Adrenal gland (tissue), 19 donors: ENCODE measurements at places on chromosomes 2 and 18. TPM values are rescaled to one million over a fixed set of nuclear protein-coding genes. Genes with fewer than 3 reads are reported as not detected.

- H3K4me1 ChIP-seq: no peaks in the 10 kb centered on the region
- no peaks in the 10 kb centered on the region for H3K27me3 ChIP-seq
- no peak for DNase-seq
Measured at GRCh38 chr2:52955079-52955478, 812.5 kb upstream of the CHAC2 start.

DNA sequence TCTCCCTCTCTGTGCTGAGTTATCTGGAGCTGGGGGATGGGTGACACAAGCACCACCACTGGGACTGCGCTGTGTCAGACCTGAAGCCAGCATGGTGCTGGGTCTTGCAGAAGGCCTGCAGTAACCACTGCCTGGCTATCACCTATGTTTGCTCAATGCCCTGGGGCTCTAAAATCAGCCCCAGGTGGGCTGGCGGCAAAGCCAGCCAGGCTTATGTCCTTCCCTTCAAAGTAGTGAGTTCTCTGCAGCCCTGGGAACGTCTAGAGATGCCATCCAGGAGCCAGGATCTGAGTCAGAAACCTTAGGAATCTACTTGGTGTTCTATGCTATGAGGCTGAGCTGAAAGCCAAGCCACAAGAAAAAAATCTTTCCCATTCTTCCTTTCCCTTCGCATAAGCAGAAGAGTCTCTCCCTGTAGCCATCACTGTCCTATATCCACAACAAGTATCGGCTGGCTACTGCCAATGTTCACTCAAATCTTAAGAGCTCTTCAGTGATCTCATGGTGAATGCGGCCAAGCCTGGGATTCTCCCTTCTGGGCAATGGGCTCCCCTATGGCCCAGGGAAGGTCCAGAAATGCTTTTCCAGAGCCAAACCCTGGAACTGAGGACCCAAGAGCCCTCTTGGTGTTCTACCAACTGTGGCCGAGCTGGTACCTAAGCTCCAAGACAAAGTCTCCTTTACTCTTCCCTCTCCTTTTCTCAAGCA lies 248.7 kb downstream of the ZNF385B start:
- DNase-seq: no peak
- H3K4me1 ChIP-seq: no peaks in the 10 kb centered on the region

The DSG4 gene
- total RNA-seq: not detected

GRCh38 chr2:20403774-20404312 lies 43.0 kb upstream of the RHOB start:
- H3K4me3 ChIP-seq: no peak overlapping the region
- peak; percentile 49 for DNase-seq
- no peaks in the 10 kb centered on the region for H3K36me3 ChIP-seq
- no peaks in the 10 kb centered on the region for H3K4me1 ChIP-seq
